Stimulated activated CD8-positive, alpha-beta memory T cell treated with anti-CD3 and anti-CD28 coated beads, Interleukin-4, amount 100 ng/mL, for 24 hours (primary cell): ENCODE measurements at places on chromosomes 7 and 10.
A peak's percentile ranks its signal among the peaks of the same experiment; 100 is the strongest.

DNA sequence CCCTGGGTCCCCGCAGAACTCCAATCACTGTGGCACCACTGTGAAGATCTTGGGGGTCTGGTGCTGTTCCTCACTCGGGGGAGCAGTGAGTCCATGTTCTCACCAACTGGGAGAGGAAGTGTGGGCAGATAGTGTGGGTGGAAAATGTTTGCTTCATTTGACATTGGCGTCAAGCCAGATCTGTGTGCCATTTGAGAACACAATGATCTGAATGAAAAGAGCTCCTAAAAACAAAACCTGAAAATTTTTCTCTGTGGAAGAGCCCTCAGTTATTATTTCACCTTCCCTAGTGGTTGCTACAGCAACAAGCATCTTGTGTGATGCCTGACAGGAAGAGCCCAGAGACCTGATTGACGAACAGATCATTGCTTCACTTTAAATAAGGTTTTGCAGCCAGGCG is 125.6 kb downstream of the VIPR2 start:
- no peak for DNase-seq

DNA sequence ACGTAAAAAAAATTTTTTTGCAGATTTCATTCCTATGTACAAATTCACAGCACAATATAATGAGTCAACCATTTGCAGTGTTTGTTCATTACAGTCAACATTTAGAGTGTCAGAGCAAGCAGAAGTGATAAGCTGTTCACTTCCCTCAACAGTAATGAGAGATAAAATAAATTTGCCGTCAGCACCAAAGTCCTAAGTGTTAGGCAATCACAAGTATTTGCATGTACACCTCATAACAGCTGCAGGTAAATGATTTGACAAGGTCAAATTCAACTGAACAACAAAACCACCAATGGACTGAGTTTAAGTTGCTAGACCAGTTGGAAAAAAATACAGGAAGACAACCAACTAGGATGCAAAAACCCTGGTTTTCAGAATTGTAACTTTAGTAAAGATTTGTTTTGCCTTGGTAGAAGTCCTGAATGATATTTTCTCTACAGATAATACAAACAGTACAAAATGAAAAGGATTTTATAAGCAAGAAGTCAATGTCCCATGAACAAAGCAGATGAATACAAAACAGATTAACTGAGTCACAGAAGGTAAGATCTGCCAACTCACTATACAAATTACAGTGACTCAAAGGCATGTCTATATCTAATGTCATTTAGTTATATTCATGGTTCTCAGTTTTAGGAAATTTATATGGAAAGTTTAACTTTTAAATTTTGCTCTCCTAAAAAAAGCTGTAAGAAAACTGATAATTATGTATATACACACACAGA is 10.4 kb downstream of the RAPGEF5 start:
- no peak for DNase-seq

DNA sequence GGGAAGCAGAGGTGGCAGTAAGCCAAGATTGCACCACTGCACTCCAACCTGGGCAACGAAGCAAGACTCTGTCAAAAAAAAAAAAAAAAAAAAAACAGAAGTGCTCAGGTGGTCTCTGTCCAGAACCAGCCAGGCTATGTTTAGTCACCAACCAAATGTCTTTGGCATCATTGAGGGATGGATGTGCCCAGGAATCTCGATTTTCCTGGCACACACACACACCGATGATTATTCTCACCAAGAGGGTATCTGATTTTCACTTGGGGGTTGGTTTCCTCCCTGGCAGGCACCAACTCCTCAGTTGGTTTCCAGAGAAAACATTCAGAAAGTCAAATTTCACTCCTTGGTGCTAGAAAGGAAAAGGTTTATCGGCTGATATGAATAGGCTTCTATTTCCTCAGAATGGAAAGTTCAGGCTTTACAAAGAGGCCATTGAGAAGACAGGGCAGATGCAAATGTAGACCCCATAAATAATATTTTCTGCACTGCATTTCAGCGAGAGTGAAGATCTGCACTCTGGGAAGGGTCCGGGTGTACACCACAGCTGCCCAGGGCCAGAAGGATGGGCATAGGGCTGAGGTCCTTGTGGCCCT is 154.8 kb downstream of the TNS3 start:
- DNase-seq = no peak

- DNase-seq = no peak
These were observed 63.7 kb downstream of the PRKG1 start for GRCh38 chr10:51137756-51138529.

DNA sequence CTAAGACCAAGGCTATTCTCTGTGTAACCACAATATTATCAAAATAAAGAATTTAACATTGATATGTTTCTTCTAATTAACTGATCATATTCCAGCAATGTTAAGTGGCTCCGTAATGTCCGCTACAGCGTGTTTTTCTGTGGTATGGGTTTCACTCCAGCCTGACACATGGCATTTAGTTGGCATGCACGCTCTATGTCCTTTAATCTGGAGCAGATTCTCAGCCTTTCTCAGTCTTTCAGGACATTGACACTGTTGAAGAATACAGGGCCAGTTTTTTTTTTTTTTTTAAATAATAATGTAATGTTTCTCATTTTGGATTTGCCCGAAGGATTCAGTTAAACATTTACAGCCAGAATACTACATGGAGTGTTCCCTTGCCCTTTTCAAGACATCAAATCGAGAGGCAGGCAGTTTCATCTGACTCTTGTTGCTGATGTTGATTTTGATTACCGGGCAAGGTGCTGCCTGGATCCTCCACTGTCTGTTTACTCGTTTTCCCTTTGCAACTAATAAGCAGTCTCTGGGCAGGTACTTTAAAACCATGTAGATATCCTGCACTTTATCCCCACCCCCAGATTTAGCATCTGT is 97.5 kb upstream of the GJD4 start:
- DNase-seq = no peak

- no peak for DNase-seq
These were observed 157.2 kb upstream of the TNRC18 start for GRCh38 chr7:5580714-5581395.

GRCh38 chr7:30255064-30255769 is 29.2 kb upstream of the ZNRF2 start:
- DNase-seq = no peak

GRCh38 chr7:140455743-140456142 is 23.6 kb downstream of the MKRN1 start:
- no peak for DNase-seq

- DNase-seq = no peak
These were observed 125.5 kb upstream of the SVIL start for GRCh38 chr10:29760138-29760900.

- DNase-seq = no peak
These were observed 205.0 kb upstream of the MBL2 start for GRCh38 chr10:52977581-52977980.

DNA sequence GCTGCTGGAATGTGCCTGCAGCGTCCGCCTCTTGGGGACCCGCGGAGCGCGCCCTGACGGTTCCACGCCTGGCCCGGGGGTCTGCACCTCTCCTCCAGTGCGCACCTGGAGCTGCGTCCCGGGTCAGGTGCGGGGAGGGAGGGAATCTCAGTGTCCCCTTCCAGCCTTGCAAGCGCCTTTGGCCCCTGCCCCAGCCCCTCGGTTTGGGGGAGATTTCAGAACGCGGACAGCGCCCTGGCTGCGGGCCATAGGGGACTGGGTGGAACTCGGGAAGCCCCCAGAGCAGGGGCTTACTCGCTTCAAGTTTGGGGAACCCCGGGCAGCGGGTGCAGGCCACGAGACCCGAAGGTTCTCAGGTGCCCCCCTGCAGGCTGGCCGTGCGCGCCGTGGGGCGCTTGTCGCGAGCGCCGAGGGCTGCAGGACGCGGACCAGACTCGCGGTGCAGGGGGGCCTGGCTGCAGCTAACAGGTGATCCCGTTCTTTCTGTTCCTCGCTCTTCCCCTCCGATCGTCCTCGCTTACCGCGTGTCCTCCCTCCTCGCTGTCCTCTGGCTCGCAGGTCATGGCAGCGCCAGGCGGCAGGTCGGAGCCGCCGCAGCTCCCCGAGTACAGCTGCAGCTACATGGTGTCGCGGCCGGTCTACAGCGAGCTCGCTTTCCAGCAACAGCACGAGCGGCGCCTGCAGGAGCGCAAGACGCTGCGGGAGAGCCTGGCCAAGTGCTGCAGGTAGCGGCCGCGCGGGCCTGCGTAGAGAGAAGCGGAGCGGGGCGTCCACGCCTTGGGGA is 645 bp downstream of the SLC26A4 start:
- no peak for DNase-seq

DNA sequence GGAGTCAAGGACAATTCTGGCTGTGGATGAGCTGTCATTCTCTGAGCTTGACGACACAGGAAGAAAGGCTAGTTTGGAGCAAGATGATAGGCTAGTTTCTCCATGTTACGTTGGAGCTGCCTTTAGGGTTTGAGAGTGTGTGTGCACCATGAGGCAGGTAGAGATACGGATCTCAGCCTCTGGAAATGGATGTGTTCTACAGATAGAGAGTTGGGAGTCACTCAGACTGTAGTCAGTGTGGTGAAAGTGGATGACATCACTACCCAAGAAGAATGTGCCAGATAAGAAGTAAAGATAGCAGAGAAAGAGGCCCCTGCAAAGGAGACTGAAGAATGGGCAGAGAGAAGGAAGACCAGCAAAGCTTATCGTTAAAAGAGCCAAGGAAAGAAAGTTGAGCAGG is 42.4 kb downstream of the PNLIPRP3 start:
- DNase-seq = no peak

DNA sequence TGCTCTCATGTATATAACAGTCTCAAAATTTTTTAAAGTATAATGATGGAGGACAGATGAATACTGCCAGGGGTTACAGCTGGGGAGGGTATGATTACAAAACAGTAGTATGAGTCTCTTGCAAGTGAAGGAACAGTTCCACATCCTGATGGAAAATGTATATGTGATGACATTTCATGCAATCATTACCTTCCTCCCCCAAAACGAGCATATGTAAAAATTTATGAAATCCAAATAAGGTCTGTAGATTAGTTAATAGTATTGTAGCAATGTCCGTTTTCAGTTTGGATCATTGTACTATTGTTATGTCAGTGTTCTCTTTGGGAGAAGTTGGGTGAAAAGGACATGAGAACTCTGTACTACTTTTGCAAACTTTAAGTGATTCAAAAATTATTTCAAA is 38.0 kb downstream of the DRGX start:
- DNase-seq = no peak

DNA sequence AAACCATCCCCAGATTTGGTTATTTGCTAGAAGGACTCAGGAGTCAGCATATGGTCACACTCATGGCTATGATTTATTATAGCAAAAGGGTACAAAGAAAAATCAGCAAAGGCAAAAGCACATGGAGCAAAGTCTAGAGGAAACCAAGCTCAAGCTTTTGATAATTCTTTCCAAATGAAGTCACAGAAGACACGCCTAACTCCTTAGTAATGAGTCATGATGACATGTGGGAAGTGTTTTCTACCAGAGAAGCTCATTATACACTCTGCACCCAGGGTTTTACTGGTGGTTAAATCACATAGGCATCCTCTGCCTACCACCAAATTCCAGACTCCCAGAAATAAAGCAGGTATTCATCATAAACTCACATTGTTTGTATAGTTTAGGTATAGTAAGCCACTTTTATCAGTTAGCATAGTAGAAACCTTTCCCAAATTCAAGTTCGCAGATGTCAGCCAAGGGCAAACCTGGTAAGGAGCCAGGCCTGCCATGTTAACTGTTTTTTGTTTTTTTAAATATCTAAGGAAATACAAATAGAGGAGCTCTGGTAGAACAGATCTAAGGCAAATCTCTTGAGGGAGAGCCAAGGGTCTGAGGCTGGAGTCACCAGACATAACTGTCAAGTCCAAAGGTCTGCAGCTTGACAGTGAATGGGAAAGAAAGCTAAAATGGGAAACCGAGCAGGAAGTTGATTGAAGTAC is 15.4 kb upstream of the HIBADH start:
- DNase-seq = no peak

- peak; percentile 48 for DNase-seq
These were observed 70.1 kb downstream of the AMZ1 start for GRCh38 chr7:2757904-2758672.

DNA sequence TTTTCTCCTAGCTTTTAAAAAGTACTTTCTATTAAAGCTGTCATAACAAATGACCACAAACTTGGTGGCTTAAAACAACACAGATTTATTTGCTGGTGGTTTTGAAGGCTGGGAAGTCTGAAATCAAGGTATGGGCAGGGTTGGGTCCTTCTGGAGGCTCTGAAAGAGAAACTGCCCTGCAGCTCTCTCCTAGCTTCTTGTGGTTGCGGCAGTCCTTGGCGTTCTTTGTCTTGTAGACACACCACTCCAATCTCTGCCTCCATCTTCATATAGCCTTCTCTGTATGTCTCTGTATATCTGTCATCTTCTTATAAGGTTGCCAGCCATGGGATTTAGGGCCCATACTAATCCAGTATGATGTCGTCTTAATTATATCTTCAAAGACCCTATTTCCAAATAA is 79.4 kb upstream of the PRR15 start:
- DNase-seq = no peak

DNA sequence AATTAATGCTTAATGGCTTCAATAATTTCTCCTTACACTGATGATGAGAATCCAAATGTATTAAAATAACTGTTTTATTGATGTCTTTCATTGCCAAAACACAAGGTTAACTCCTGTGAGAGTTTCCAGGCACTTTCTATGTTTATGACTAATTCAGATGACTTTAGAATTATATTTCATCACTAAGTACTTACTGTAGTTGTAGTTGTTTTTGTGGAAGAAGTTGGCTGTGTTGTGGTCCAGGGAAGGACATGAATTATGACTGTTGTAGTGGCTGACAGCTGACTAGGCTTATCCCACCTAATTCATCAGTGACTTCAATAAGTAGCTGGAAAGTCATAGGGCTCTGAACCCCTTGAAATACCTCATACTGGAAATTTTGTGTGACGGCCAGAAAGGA is 254.8 kb downstream of the HGF start:
- no peak for DNase-seq
